Stimulated activated CD8-positive, alpha-beta memory T cell treated with anti-CD3 and anti-CD28 coated beads, Interleukin-12 subunit alpha, Interleukin-12 subunit beta, amount 100 ng/mL, for 1 hour (primary cell): ENCODE measurements at places on chromosomes 1 and 21.
A peak's percentile ranks its signal among the peaks of the same experiment; 100 is the strongest.

- DNase-seq, result no peak
These were observed 49.4 kb upstream of the KIAA1614 start for GRCh38 chr1:180863158-180863775.

- DNase-seq, result no peak
These were observed 673.6 kb upstream of the NR5A2 start for GRCh38 chr1:199353906-199354305.

- no peak for DNase-seq
These were observed 264.3 kb upstream of the PLD5 start for GRCh38 chr1:242788771-242789170.

DNA sequence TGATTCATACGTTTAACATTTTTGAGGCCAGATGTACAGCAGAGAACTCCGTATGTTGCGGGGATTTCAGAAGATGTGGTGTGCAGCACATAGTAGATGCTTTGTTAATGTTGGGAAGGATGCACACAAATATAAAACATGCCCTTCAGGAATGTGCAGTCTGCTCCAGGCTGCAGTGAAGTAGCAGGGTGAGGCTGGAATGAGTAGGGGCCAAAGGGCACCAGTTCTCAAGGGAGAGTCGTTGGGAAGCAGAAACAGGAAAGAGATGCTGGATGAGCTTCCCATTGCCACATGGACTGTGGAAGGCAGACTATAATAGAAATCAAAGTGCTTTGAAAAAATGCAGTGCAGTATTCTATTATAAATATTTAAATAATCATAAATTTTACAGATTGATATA is 126.9 kb downstream of the NOS1AP start:
- no peak for DNase-seq

DNA sequence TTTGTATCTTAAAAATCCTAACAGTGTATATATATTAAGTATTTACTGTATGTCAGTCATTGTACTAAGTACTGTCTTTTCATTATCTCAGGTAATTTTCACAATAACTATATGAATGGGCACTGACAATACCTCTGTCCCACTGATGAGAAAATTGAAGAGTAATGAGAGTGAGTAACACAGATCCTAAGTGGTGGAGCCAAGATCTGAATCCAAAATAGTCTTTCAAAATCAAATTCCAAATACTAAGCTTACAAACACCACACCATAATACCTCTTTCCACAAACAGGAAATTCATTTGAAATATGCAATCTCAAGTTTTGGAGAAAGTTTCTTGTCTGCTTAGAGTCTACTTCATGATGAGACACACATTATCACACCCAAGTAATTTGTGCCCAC is 105.9 kb upstream of the EDEM3 start:
- no peak for DNase-seq

DNA sequence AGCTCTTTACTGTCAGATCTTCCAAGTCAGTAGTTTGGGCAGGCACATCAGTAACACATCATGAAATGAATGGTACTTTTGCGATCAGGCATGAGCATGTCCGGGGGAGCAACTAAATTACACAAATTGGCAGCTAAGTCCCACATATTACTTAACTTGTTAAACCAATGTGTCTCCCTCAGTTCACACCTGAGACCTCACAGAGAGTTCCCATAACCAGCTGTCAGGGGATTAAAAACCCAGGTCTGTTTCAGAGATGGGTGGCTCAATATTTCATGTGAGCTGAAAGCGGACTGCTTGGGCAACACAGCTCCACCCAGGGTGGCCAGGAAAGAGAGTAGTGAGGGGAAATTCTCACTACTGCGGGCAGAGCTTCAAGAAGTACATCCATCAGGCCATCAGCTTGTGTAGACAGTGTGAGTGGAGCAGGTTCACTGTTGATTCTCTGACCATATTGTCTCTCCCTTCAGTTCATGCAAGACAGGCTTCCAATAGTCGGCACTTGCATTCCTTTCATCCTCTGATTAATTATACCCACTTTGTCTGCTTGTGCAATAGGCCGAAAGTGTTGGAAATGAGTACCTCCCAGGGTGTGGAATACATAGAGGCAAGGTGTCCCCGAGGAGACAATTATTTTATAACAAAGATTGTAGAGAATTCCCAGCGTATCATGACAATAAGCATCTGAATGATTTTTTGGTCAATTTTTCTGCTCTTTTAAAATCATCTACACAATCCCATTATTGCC is 139.9 kb downstream of the PTGER3 start:
- no peak for DNase-seq

DNA sequence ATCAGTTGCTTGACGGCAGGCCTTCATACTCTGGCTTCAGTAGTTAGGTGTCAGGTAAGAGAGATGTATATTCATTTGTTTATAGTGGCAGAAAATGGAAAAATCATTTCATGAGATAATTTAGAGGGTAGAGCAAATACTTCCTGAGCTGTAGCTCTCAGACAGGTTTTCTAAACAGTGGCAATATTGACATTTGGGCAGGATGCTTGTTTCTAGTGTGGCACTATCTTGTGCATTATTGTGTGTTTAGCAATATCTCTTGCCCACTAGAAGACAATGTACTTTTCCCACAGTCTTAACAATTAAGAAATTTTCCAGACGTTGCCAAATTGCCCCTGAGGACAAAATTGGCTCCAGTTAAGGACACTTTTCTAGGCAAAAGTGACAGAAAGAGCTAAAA is 1143.1 kb downstream of the PLA2G4A start:
- DNase-seq, result no peak

- no peak for DNase-seq
These were observed 122.4 kb downstream of the LMX1A start for GRCh38 chr1:165234149-165234548.

DNA sequence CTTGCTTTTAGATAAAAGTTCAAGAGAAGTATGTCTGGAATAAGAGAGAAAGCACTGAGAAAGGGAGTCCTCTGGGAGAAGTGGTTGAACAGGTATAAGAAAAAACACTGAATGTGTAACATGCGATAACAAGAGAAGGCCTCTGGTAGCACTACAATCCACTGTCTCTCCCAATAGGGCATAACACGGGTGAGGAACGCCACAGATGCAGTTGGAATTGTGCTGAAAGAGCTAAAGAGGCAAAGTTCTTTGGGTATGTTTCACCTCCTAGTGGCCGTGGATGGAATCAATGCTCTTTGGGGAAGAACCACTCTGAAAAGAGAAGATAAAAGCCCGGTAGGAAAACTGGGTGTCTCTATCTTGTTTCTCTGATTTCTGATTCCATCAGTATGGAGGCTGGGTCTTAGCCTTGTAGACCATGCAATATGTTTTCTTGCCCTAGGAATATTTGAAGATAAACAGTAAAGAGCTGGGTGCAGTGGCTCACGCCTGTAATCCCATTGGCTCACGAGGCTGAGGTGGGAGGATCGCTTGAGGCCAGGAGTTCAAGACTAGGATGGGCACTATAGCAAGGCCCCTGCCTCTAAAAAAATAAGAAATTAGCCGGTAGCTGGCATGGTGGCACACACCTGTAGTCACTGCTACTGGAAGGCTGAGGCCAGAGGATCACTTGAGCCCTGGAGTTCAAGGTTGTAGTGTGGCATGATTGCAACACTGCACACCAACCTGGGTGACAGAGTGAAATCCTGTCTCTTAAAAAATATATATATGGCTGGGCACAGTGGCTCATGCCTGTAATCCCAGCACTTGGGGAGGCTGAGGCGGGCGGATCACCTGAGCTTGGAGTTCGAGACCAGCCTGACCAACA is 40.4 kb downstream of the DAP3 start:
- peak; percentile 5 for DNase-seq

GRCh38 chr1:15172405-15173259 is 19.1 kb downstream of the TMEM51 start:
- DNase-seq, result no peak

- no peak for DNase-seq
These were observed 1093.6 kb upstream of the B3GALT2 start for GRCh38 chr1:194279975-194280374.

DNA sequence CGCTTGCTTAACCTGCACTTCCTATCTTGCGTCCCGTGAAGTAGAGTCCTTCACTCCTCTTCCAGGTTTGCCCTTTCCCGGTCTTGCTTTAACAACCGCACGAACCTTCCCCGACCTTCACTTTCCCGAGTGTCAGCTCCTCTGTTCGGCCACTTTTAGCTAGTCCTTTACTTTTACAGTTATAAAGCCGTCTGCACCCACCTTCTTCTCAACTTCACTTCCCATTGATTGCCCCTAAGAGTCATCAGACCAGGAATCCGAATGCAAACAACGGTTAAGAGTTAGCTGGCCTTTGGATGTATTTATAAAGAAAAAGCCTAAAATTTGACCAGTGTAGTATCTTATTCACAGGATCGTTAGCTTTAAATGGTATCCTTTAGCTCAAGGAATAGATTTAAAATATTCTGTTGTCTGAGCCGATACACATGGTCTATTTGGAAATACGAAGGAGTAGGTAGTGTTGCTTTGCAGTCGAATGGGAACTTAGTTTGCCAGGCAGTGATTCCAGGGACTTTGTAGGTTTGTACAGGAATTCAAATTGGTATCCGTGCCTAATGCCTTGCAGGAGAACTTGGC is 1.4 kb downstream of the PPP2R5A start:
- DNase-seq, result no peak

- no peak for DNase-seq
These were observed 587.3 kb downstream of the PTPRC start for GRCh38 chr1:199226163-199226562.

DNA sequence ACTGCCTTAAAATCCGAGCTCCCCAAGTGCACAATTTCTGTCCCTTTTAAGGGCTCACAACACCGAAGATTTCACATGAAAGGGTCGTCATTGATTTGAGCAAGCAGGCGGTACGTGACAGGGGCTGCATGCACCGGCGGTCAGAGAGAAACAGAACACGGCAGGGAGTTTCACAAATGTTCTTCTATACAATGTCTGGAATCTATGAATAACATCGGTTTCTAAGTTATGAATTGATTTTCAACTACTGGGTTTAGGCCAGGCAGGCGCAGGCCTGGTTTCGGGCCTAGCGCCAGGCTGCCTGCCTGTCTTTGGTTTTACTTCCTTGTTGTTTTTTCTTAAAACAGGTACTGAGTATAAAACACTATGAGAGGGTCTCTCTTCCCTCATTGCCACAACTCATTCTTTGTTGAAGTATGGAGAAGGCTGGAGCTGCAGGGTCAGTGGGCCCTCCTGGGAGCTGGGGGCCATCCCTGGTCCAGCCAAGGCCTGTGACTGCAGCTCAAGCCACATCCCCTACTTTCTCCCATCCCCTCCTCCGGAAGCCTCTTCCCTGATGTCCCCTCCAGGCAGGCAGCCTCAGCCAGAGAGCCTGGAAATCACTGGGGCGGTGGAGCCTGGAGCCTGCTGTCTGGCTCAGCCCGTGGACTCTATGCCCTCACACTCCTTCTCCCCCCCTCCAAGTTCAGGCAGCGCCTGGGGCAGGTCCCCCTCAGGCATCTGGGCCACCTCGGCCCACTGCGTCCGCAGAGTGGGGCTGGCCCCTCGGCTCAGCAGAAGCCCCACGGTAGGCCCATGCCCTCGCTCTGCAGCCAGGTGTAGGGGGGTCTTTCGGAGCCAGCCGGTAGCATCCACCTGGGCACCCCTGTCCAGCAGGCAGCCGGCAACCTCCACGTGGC is 2.4 kb downstream of the ANKRD65 start:
- DNase-seq, result no peak

DNA sequence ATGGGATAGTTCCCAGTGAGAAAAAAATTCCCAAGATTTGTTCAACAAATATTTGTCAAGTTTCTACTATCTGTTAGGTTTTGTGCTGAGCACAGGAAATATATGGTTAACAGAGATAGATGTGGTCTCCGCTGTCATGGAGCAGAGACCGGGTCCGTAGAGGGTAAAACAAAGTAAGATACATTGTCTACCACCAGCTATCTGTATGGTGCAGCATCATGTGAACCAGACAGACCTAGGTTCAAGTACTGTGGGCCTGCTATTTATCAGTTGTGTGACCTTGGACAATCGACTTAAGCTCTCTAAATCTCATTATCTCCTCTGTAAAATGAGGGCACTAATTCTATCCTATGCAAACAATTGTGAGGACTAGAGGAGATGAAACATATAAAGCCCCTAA is 109.8 kb downstream of the DUSP10 start:
- DNase-seq, result no peak

- no peak for DNase-seq
These were observed 48.1 kb upstream of the ZSWIM5 start for GRCh38 chr1:45254490-45254889.

GRCh38 chr1:227763246-227764018 is 28.2 kb downstream of the SNAP47 start:
- DNase-seq, result no peak

- DNase-seq, result no peak
These were observed 136.7 kb downstream of the FCRL5 start for GRCh38 chr1:157415661-157416060.

DNA sequence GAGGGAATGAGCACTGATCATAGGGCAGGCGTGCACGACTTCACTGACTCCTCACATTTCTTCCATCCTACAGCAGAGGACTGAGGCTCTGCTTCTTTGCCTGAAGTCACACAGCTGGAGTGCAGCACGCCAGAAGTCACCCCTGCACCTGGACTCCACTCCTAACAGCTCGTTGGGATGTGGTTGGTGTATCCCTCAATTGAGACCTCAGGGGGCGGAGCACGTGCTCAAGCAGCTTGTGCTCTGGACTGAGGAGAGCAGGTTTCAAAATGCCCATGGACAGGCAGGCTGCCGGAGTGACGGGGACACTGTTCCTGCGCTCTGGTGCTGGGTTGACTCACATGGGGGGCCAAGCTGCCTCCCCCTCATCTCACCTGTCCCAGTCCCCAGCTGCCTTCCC is 13.9 kb downstream of the CHIT1 start:
- DNase-seq, result no peak

DNA sequence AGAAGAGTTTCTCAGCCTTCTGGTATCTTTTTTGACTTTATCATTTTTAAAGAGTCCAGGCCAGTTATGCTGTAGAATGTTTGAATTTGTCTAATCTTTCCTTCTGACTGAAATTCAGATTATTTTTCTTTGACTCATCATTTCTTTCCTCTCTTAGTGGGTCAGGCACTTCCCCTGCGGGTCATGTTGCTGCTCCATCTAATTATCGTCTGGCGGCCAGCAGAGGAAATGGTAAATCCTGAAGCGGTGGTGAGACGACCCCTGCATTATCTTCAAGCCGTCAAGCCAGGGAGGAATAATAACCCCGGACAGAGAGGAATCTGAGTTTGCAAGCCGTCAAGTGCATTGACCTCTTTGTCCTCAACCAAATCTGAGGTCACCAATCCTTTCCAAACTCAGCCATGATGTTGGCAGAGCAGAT is 102.1 kb downstream of the ADSS2 start:
- DNase-seq, result no peak

- no peak for DNase-seq
These were observed 19.0 kb upstream of the JUN start for GRCh38 chr1:58802640-58803399.

- DNase-seq, result no peak
These were observed 26.4 kb downstream of the KRTAP10-1 start for GRCh38 chr21:44513389-44514217.

GRCh38 chr1:63619558-63619957 is 26.3 kb downstream of the PGM1 start:
- no peak for DNase-seq

- no peak for DNase-seq
These were observed 253.7 kb downstream of the CACNA1E start for GRCh38 chr1:181737056-181737455.

GRCh38 chr1:12495725-12496124 is 122.3 kb downstream of the DHRS3 start:
- no peak for DNase-seq
